ENCODE measurements at places on chromosomes 5 and 9.

DNA sequence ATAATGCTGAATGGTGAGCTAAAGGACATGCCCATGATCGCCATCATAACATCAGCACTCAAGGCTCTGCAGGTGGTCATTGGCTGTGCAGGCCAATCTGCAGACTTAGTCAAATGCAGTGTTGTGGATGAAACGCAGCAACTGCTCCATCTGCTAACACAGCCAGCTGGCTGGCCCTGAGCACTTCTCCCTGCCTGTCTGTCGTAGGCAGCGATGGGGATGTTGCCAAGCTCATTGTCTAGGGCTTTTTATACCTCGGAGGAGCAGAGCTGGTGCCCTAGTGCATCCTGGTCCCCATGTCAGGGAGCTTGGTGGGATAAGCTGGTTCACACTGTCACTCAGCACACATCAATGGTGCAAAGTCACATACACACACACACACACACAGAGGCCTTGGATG lies 189.4 kb downstream of the TENT4A start:
- DNase-seq = no peak

GRCh38 chr9:76626980-76627379 lies 137.3 kb upstream of the PCA3 start:
- no peak for DNase-seq

GRCh38 chr9:69611221-69611620 lies 61.0 kb downstream of the APBA1 start:
- DNase-seq = no peak

- DNase-seq = no peak
Measured at GRCh38 chr5:82396396-82396795, 118.2 kb upstream of the RPS23 start.

DNA sequence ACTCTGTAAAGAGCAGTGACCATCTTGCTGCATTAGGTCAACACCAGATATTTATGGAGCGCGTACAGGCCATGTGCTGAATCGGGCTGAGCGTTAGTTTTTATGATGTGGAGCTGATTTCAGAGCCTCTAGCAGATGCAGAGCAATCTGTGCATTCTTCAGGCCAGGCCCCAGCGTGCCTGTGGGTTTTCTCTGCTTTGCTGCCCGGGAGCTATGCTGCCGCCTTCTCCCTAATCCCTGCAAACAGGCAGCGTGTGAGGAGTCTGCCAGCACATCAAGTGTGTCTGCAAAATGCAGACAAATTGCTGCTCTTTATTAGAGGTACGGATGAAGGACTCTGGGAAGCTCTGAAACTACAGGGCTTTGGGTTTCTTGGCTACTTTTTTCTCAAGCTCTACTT lies 170.0 kb downstream of the NTRK2 start:
- DNase-seq = no peak

DNA sequence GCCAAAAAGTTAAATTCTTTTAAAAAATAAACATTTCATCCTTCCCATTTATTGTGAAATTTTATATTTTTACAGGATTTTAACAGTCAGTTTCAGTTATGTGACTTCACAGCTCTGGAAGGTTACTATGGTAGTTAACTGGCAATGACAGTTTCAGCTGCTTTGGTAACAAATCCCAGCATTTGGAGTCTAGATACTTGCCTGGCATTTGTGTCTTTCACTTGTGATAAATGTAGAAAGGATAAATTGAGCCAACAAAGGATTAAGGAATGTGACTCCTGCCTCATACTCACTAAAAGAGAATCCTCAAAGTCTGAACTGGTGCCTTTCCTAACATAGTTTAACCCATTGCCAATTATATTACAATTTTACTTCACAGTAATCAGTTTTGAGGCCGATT lies 315.5 kb downstream of the FER start:
- no peak for DNase-seq

DNA sequence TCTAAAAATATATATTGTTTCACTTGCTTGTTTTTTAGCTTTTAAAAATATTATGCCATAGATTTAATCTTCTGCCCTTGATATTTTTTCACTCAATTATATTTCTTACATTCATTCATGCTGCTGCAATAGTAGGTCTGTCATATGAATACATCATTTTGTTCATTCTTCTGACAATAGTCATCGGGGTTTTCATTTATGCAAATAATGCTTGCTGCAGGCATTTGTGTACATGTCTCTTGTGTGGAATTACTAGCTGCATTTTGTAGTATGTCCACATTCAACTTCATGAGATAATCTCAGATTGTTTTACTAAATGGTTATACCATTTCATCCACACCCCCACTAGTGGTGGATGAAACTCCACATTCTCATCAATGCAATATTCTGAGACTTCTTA lies 5.3 kb upstream of the PLPP1 start:
- DNase-seq = no peak

- no peak for DNase-seq
Measured at GRCh38 chr5:135095052-135095715, 61.2 kb upstream of the PITX1 start.

GRCh38 chr9:98500337-98500919 lies 208.3 kb downstream of the GABBR2 start:
- no peak for DNase-seq

GRCh38 chr9:7973123-7973522 lies 173.5 kb upstream of the DMAC1 start:
- no peak for DNase-seq
